A549 treated with CORT108297 at 1 μM for 4 hours (cell line): ENCODE measurements at places on chromosomes 4 and X. TPM values are rescaled to one million over a fixed set of nuclear protein-coding genes. Genes with fewer than 3 reads are reported as not detected.

MAGEA2B gene
- not detected in 5 replicates for total RNA-seq

SLIT2 gene
- total RNA-seq = 0.01 to 0.04 TPM (median 0.02 TPM) in 3 of 5 replicates, not detected in the others

NIPAL1 gene
- 0.68 to 1.1 TPM (median 0.86 TPM) in 5 replicates for total RNA-seq

GPR82 gene
- total RNA-seq = not detected in 5 replicates

MAGEA12 gene
- 0.08 to 0.18 TPM (median 0.17 TPM) in 5 replicates for total RNA-seq

PCDH7 gene
- 0.07 to 0.15 TPM (median 0.10 TPM) in 5 replicates for total RNA-seq

NAAA gene
- 23.3 to 26.0 TPM (median 24.3 TPM) in 5 replicates for total RNA-seq

DDX53 gene
- total RNA-seq = not detected in 5 replicates

F8A1 gene
- total RNA-seq = 55.5 to 100 TPM (median 93.0 TPM) in 5 replicates

IRS4 gene
- 0.02 TPM in 1 of 5 replicates, not detected in the others for total RNA-seq

NUP62CL gene
- total RNA-seq = 13.2 to 17.3 TPM (median 14.8 TPM) in 5 replicates

PABPC1L2A gene
- total RNA-seq = not detected in 5 replicates

TCEANC gene
- total RNA-seq = 0.53 to 1.3 TPM (median 0.63 TPM) in 5 replicates

NHSL2 gene
- total RNA-seq = 0.30 to 0.41 TPM (median 0.36 TPM) in 5 replicates

MTNR1A gene
- 0.33 to 0.71 TPM (median 0.43 TPM) in 5 replicates for total RNA-seq

EMCN gene
- not detected in 5 replicates for total RNA-seq

DCHS2 gene
- not detected in 5 replicates for total RNA-seq

ABCB7 gene
- total RNA-seq = 14.5 to 15.8 TPM (median 15.5 TPM) in 5 replicates
